Activated CD8-positive, alpha-beta memory T cell treated with anti-CD3 and anti-CD28 coated beads for 24 hours (primary cell): ENCODE measurements at places on chromosomes 5 and 9.

GRCh38 chr5:122180863-122181548 is 51.7 kb downstream of the ZNF474 start:
- DNase-seq: no peak

DNA sequence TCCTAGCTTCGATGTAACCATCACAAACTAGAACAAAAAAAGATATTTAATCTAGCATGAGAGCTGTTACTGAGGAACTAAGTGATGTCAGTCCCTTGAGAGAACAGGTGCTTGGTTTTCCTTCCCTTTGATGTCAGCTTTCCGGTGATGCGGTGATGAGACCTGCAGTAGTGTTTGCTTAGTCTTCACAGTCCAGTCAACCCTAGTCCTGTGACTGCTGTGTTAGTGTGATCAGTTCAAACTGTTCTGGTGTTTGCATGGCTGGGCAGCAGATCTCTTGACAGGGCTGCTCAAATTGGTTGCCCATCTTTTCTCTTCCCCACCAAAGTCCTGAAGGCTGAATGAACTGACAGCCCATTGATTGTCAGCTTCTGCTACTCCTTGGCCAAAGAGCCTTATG is 608.6 kb upstream of the DAB2 start:
- no peak for DNase-seq

DNA sequence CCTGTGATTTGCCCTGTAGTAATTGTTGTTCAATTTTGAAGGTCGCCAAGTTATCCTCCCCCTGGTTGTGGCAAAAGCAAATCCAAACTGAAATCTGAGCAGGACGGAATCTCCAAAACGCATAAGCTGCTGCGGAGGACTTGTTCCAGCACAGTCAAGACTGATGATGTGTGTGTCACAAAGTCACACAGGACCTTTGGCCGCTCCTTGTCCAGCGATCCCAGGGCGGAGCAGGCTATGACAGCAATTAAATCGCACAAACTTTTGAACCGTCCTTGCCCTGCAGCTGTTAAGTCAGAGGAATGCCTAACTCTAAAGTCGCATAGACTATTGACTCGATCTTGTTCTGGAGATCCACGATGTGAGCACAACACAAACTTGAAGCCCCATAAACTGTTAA is 128.4 kb downstream of the PARP8 start:
- DNase-seq: no peak

GRCh38 chr5:180376511-180376910 is 23.4 kb upstream of the GFPT2 start:
- DNase-seq: no peak

DNA sequence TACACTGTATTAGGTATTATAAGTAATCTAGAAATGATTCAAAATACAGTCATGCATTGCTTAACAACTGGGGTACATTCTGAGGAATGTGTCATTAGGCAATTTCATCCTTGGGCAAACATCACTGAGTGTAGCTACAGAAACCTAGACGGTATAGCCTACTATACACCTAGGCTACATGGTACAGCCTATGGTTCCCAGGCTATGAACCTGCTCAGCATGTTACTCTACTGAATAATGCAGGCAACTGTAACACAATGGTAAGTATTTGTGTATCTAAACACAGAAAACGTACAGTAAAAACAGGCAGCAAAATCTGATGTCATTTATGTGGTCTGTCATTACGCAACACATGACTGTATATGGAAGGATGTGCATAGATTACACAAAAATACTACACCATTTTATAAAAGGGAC is 96.8 kb downstream of the RAPGEF6 start:
- DNase-seq: no peak

GRCh38 chr5:154475591-154476353 is 2.3 kb downstream of the HAND1 start:
- DNase-seq: peak; percentile 65

GRCh38 chr9:79665369-79665768 is 93.6 kb downstream of the TLE4 start:
- no peak for DNase-seq
